ENCODE measurements at places on chromosomes 4 and X.

DNA sequence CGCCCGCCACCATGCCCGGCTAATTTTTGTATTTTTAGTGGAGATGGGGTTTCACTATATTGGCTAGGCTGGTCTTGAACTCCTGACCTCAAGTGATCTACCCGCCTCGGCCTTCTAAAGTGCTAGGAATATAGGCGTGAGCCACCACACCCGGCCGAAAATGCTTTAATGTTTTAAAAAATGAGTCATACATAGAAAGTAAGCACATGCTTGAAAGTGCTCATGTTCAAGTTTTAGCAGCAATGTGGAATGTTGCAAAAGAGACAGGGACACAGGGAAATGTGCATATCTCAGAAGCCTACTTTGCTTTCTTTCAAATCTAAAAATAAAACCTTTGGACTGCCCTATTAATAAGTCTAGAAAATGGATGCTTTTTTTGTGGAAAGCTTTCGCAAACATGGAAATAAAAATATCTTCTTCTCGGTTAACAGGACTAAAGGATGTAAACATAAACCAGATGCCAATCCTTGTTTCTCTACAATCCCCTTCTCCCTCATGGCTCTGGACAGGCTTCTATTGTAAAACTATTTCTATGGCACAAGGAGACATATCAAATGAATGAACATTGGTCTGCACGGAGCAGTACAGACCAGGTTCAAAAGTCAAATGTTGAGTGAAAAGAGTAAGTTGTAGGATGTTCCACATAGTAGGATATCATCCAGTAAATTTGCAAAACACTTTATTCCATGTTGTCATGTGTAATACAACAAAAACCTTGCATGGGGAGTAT is 15.0 kb downstream of the MECP2 start:
- DNase-seq: peak; percentile 84

DNA sequence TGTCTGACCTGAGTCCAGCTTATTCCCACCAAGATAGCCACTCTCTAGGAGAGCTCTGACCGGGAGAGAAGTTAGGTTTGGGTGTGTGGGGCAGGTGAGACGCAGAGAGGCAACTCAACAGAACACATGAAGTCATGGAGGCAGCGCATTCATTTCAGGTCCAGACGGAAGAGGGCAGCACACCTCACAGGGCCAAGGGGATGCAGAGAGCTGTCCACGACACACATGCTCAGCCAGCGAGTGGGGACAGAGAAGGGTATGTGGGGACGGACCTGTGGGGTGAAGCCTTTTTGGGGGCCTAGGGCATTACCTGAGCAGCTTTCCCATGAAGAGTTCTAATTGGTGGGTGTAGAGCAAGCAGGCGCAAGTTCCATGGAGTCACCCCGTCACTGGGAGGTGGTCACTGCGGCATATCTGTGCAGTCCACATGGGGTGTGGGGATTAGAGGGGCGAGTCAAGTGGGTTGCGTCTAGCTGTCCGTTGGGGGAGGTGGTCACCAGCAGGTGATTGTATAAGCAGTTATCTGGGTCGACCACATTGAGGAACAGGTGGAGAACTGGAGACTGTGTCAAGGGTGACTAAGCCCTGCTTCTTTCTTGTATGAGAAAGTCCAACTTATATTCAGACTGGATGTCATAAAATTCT is 24.3 kb upstream of the UXT start:
- DNase-seq: no peak

DNA sequence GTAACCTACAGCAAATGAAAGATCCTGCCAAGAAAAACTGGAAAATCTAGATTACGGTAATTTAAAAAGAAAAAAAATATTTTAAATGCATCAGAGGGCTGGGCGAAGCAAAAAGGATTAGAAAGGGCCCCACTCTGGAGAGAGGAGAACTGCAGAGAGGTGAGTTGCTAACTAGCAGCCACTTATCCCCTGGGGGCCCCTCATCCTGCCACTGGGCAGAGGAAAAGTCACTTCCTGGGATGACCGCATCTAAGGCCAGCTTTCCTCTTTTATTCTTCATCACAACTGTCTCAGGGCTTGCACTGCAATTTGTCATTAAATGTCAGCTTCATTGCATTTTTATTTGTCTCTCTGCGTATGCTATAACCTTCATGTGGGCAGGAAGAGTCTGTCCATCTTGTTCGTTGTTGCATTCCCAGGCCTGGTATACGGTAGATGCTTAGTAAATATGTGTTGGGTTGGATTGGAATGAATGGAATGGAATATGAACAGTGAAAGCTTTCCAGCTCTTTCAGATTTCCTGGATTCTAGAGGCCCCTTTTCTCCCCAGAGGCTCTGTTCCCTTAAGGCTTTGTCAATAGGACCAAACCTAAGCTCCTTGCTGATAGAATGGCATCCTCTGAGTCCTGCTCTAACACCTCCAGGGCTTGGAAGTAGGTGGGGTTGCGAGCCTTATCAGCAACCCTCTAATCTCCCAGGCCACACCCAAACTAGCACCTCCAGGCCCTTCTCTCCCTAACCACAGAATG is 58.9 kb downstream of the TLR10 start:
- peak; percentile 64 for DNase-seq

GRCh38 chrX:149631234-149632165 is at the start of gene TMEM185A:
Gene TMEM185A, minus strand, starts transcription at chrX:149631792. Its CDS starts 212 bp downstream, at chrX:149631580.
- DNase-seq: peak; percentile 63

GRCh38 chrX:149283853-149284252 is 221.3 kb downstream of the IDS start:
- DNase-seq: no peak

DNA sequence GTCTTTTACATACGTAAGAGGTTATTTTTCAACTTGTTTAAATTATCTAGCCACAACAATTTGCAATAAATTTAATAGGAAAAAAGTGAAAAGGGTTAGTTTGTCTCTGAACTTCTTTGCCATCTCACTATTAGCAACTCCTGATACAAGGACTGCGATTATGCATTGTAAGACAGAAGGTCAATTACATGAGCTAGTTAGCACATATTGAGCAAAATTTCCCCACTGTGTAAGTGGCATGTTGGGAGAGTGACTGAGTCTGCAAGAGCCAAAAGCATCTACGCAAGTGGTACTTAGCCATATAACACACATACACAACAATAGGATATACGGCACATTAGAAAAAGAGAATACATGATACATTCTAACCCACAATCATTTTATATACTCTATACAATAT is 927.2 kb downstream of the STPG2 start:
- DNase-seq: no peak

- no peak for DNase-seq
Measured at GRCh38 chr4:18880871-18881270, 859.3 kb upstream of the LCORL start.

- DNase-seq: peak; percentile 34
Measured at GRCh38 chr4:24730256-24731001, 64.9 kb upstream of the SOD3 start.

DNA sequence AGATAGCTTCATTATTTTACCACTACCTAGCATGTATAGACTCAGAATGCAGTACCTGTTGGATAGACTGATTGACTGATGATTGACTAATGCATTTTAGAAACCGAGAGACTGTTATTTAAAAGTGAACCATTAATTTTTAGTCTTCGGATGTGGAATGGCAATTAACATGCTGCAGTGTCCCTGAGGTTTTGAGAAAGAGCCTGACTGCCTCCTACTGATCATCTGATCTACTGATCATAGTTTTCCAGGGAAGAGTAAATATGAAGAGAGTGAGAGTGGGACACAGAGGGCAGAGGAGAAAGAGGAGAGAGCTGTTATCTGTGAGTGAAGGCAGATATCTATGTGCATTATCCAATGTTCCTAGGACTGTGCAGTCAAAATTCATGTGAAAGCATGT is 764.7 kb downstream of the TRIML1 start:
- DNase-seq: no peak

GRCh38 chrX:139194571-139195280 is 335.8 kb upstream of the F9 start:
- DNase-seq: no peak

Data from EH (cell line).